Stimulated activated CD8-positive, alpha-beta memory T cell treated with anti-CD3 and anti-CD28 coated beads, Interleukin-15, amount 100 ng/mL, for 4 hours (primary cell): ENCODE measurements at places on chromosomes 1 and 21.
A peak's percentile ranks its signal among the peaks of the same experiment; 100 is the strongest.

GRCh38 chr1:244406337-244406736 is 45.4 kb downstream of the ADSS2 start:
- DNase-seq, result no peak

GRCh38 chr21:27582246-27582947 is 615.5 kb upstream of the ADAMTS5 start:
- no peak for DNase-seq

DNA sequence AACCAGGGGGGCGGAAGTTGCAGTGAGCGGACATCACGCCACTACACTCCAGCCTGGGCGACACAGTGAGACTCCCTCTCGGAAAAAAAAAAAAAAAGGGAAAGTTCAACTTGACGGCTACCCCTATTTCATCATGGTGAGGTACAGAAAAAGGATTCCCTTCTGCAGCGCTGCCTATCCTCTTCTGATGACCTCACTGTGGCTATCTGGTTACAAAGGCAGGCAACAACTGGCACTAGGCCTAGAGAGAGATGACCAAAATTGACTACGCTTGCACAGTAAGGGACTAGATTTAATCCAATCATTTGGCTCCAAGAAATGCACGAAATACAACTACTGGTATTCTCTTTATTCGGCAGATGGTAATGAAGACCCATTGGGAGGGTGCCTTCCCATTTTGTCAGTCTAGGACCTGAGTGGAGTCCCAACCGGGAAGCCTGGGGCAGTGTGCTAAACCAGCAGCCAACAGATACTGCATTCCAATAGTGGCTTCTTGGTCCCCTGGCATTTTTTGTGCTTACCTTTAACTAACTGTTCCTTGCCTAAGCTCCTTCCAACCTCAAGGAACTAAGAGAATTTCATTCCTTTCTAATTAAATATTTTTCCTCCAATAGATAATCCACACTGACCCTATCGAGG is 36.6 kb downstream of the ITPKB start:
- DNase-seq, result no peak

DNA sequence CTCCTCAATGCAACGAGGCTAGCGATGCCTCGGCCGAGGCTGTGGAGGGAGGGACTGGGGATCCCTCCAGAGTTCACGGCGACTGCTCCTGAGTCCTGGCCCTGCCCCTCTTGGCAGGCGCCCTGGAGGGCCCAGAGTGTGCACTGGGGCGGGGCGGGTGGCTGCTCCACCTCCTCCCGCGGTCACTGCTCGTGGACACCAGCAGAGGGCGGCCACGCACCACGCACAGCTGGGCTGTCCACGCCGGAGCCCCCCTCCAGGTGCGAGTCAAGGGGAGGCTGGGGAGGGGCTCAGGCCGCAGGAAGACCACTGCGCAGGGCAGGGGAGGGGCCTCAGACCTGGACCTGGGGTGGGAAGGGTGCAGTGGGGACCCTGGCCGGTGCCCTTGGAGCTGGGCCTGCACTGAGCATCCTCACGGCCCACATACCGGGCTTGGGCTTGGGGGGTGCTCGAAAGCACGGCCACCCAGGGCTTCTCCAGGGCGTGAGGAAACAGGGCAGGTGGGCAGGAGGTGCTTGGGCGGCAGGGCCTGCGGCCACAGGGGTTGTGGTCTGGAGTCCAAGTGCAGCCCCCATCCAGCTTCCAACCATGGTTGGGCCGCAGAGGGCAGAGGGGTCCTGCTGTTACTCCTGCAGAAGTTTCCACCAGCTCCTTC is 20.6 kb upstream of the TTC34 start:
- DNase-seq, result no peak

DNA sequence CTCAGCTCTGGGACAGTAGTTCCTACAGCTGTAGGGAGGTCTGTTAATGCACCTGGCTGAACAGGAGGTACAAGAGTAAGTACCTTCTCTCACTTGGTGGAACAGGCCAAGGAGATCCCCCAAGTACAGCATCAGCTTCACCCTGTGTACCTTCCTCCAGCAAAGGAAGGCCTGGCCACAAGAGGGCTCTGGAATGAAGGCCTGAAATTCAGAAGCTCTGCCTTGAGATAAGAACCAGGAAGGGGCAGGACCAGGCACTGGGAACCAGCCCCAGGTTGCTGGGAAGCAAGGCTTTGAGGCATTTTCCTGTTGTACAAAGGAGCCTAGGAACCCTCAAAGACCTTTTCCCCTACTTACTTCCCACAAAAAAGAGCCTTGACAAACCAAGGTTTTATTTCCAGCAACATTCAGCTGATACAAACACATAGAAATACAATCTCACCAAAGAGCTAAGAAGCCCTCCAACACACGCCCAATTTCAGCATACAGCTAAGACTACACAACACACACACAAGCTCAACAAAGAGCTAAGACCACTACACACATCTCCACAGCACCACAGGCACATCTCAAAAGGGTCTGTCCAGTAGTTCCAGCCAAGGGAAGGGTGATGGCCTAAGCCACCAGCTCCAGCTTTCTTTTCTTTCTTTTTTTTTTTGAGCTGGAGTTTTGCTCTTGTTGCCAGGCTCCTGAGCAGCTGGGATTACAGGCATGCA is 23.5 kb downstream of the F11R start:
- DNase-seq, result no peak

DNA sequence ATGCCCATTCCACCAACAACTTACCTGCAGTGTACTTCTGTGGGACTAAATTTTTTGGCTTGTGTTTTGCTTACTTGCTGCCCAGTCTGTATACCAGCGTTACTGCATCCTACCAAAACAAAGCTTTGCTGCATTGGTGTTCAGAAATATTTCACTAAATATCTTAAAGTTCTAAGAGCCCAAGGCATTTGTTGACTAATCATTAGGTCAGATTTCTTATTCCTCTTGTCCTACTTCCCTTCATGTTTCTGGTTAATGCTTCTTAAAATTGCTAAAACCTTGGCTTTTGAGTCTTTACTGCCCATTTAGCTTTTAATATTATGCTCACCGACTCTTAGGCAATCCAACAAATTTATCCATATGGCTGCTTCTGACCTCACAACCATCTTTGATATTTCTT is 161.8 kb downstream of the DPYD start:
- no peak for DNase-seq

- no peak for DNase-seq
Measured at GRCh38 chr1:243507001-243507671, 251.3 kb downstream of the SDCCAG8 start.

DNA sequence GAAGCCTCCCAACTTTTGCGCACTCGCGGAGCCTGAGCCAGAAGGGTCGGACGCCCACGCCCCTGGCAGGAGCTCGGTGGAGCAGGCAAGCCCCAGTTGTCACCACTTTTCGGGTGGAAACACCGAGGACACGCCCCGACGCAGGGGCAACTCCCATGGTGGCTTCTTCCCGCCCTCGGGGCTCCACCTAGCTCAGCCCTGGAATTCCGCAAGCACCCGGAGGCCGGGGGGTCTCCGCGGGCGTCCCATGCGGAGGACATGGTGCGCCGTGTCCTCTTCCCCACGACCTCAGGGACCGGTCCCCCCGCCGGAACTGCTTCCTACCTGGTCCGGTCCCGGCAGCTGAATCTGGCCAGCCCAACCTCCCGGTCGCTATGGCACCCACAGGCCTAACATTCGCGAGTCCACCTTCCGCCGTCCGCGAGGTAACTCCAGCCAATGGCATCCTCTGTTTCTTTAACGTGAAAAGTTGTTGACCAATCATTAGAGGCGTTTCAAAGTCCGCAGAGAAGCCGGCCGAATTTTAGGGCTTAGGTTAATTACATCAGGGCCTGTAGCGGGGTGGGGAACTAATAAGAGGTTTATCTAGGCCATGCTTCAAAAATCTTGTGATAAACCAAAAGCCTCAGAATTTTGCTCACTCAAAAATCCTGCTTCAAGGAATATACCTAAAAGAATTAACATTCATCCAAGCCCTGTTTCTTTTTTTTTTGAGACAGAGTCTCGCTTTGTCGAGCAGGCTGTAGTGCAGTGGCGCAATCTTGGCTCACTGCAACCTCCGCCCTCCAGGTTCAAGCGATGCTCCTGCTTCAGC is at the start of gene STPG1:
TSS of gene STPG1 (minus strand) at position 433 of the 814 bp plus-strand sequence. CDS start 12,394 bp downstream, outside the sequence.
- DNase-seq, result peak; percentile 42

DNA sequence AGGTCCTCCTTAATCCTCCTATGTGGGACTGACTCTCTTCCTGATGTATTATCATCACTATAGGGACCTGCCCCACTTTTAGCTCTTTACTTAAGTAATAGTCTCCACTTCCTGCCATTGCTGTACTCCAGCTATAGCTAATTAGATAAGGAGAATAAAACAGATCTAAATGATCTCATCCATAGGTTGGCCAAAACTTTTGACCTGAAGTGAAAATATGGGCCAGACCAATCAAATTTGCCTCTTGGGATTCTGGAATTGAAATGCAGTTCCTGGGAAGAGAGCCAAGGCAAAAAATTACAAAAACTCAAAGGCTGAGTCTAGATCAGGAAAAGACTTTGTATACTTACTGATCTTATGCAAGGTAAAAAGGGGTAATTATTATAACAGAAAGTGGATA is 36.1 kb upstream of the PDE4B start:
- no peak for DNase-seq

DNA sequence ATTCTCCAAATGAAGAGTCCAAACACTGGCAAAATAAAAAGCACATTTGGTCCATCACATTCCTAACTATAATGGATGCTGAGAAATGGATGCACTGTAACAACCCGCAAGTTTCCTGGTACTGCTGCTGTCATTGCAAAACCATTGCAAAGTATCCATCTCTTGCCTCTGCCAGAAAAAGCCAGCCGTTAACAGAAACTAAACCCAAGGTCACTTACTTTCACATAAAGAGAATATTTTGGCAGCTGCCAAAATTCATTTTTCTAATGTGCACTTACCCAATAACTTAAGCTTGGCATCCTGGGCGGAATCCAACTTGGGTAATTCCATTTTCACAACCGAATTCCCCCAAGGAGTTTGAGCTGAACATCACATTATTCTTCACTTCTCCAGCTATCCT is 77.0 kb upstream of the LRRC8D start:
- DNase-seq, result no peak

- no peak for DNase-seq
Measured at GRCh38 chr21:36384885-36385232, 333 bp upstream of the CHAF1B start.

DNA sequence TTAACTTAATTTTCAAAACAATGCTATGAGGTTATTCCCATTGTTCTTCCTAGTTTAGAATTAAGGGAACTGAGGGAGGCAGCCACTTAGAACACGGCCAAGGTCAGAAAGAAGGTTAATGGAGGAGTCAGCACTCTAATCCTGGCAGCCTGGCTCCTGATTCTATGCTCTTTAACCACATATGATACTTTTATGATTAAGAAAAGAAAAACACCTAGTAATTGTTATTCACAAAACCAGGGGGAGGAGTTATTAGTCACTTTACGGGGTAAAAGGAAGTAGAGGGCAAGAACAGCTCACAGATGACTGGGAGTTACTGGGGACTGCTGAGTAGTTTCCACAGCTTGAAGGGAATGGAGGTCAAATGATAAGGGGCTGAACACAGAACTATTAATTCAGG is 38.6 kb downstream of the GADD45A start:
- DNase-seq, result no peak

GRCh38 chr1:218510153-218510772 is 165.1 kb downstream of the TGFB2 start:
- DNase-seq, result no peak
